Spleen (tissue), 13 donors: ENCODE measurements at places on chromosomes 6 and 20. TPM values are rescaled to one million over a fixed set of nuclear protein-coding genes. Genes with fewer than 3 reads are reported as not detected.

PRR18 gene
- total RNA-seq, result not detected

MACROD2 gene
- total RNA-seq, result 2.8 TPM

THBS2 gene
- total RNA-seq, result 11.4 TPM

LY6G6C gene
- not detected for total RNA-seq

SULF2 gene
- total RNA-seq, result 23.3 TPM

UFL1 gene
- 20.0 TPM for total RNA-seq

NOL4L gene
- 45.4 TPM for total RNA-seq

PTPRA gene
- 65.5 TPM for total RNA-seq

SAMD3 gene
- 17.5 TPM for total RNA-seq

PPP1R3G gene
- total RNA-seq, result 4.7 TPM

PACRG gene
- total RNA-seq, result 2.0 TPM

LST1 gene
- 181 TPM for total RNA-seq

CENPQ gene
- 3.8 TPM for total RNA-seq

SNAP25 gene
- total RNA-seq, result not detected

NSFL1C gene
- total RNA-seq, result 65.4 TPM

TCP11 gene
- not detected for total RNA-seq

LY86 gene
- total RNA-seq, result 33.7 TPM

TRIM31 gene
- not detected for total RNA-seq

COL12A1 gene
- total RNA-seq, result 20.6 TPM

MAS1 gene
- total RNA-seq, result not detected

RBM24 gene
- 1.4 TPM for total RNA-seq

LGSN gene
- total RNA-seq, result 0.14 TPM

SYNDIG1 gene
- total RNA-seq, result 1.4 TPM

ABCF1 gene
- 32.8 TPM for total RNA-seq

HLA-DQB1 gene
- total RNA-seq, result 53.5 TPM

TUBB2A gene
- total RNA-seq, result 4.3 TPM

LINC00237 gene
- total RNA-seq, result not detected

AKIRIN2 gene
- 61.8 TPM for total RNA-seq

FNDC11 gene
- 1.2 TPM for total RNA-seq

ZNF335 gene
- total RNA-seq, result 33.8 TPM

ARMH2 gene
- total RNA-seq, result not detected

BLTP3A gene
- 16.1 TPM for total RNA-seq

GLP1R gene
- total RNA-seq, result not detected

WFDC2 gene
- 0.74 TPM for total RNA-seq

TUBB2B gene
- total RNA-seq, result 0.66 TPM
